ENCODE measurements at places on chromosomes 5 and 9.

DNA sequence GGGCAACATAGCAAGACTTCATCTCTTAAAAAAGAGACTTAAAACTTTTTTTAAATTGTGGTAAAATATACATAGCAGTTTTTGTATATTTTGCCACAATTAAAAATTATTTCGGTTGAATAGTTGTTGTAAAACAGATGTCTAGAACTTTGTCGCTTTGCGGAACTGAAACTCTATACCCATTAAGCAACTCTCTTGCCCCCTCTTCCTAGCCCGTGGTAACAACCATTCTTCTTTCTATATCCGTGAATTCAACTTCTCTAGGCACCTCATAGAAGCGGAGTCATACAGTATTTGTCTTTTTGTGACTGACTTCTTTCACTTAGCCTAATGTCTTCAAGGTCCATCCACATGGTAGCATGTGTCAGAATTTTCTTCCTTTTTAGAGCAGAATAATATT lies 43.3 kb downstream of the SPARC start:
- no peak for DNase-seq

DNA sequence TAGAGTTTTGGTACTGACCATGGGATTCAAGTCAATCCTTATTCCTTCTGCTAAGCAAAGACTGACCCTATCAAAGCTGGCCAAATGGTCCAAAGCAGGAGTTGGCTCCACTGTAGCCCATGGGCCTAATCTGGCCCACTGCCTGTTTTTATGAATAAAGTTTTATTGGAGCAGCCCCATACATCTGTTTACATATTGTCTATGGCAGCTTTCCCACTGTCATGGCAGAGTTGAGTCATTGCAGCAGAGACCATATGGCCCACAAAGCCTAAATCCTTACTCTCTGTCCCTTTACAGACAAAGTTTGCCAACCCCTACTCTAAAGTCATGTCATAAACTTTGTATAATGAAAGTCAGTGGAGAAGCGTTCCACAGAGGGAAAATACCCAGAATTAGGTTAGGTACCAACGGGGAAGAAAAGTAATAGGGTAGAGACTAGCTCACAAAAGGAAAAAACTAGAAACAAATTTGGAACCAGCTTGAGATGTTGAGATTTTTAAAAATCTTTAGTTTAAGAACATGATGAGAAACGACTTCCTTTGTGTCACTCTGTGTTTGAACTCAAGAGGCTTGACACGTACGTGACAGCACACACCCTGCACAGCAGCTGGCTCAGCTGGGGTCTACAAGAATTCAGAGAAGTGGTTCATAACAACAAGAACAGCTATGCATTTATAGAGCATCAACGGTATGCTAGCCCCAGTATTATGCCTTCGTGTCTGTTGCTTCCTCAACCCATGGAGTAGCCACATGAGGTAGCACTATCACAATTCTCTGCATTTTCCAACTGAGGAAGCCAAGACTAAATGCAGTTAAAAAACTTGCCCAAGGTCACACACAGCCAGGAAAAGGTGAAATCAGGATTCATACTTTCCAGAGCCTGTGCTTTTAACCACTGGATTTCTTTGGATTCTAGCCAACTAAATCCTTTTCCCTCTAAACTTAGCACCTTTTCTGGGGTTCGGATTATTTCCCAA lies 198.9 kb upstream of the WWC1 start:
- DNase-seq: no peak

GRCh38 chr5:10306806-10307205 lies 896 bp downstream of the CMBL start:
- DNase-seq: no peak

DNA sequence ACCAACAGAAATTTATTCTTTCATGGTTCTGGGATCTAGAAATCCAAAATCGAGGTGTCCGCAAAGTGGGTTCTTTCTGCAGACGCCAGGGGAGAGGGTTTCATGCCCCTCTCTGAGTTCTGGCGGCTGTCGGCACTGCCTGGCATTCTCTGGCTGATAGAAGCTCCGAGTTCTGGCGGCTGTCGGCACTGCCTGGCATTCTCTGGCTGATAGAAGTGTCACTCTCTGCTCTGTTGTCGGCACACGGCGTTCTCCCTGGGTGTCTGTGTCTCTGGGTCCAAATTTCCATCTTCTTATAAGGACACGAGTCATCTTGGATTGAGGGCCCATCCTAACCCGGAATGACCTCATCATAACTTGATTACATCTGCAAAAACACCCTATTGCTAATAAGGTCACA lies 7.6 kb downstream of the GFI1B start:
- no peak for DNase-seq
